Fibroblast of gingiva (primary cell): ENCODE measurements at places on chromosomes 2 and 18.
A peak's percentile ranks its signal among the peaks of the same experiment; 100 is the strongest.

DNA sequence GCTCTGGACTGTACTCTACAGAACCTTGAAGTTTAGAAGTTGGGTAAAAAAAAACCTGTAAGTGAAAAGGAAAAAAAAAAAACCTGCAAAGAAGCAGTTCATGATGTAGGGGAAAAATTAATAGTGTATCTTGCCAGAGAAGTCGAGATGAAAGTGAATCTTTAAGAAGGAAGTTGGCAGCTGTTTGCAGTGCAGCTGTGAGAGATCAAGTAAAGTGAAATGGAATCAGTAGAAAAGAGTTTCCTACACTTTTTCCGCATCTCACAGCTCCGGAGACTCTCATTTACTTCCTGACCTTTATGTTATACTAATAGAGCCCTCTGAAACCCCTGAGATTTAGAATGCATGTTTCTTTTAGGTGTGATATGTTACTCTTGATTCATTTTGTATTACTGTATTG, 19.2 kb downstream of the RNMT start:
- DNase-seq: no peak

DNA sequence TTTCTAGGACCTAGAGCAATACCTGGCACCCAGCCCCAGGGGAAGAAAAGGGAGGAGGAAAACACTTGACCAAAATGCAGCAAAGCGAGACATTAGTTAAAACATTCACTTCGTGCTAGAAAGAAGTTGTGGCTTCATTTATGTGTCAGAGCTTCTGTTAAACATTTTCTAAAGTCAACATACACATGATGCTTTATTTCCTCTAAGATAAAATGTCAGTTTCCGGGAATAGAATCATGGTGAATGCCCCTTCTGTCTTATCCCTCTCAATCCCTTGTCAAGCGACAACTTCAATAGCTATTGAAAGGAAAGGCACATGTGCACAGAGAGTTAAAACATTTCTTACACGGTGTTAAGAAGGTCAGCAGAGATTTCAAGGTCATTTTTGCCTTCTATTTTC, 404.6 kb upstream of the CWC22 start:
- DNase-seq: no peak

DNA sequence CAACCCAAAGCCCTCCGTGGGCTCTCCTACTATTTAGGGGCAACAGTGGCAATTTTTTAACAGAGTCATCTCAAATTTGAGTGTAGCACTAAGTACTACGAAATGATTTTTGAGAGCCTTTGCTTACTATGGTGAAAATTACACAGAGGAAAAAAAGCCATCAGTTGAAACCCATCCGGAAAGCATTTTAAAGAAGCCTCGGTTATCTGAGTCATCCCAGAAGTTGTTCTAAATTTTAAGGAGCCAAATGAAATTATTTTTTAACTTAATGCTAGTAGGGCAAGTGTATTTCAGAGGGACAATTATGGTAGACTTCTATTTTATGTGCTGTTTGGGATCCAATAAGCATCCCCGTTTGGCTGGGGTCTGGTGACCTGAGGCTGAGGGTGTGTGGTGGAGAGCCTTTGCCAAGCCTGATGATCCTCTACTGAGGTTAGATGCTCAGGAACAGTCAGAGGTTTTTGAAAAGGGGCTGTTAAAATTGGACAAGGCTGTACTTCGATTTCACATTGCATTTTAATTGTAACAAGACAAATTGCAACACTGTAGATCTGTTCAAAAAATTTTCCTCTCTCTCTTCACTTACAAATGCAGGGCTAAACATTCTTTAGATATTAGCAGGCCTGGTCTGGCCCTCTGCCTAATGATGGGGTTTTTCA, 47.0 kb downstream of the RAPGEF4 start:
- DNase-seq: peak; percentile 72

DNA sequence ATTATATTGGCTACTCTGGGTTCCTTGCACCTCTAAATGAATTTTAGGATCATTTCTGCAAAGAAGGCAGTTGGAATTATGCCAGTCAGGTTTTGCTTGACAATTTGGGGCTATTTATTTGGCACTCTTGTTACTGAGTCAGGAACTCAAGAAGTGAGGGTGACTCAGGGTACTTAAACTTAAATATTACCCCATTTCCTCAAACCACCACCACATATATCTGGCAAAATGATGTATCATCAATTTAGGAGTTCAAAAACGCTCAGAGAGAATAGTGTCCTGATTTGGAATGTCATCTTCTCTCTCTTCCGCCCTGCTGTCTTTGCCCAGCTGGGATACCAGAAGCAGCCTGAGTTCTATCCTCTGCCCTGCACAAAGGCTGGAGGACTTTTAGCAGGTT, 2.4 kb upstream of the THNSL2 start:
- DNase-seq: no peak

- DNase-seq: no peak
These were observed 189.2 kb downstream of the FAM210A start for GRCh38 chr18:13537022-13537780.

DNA sequence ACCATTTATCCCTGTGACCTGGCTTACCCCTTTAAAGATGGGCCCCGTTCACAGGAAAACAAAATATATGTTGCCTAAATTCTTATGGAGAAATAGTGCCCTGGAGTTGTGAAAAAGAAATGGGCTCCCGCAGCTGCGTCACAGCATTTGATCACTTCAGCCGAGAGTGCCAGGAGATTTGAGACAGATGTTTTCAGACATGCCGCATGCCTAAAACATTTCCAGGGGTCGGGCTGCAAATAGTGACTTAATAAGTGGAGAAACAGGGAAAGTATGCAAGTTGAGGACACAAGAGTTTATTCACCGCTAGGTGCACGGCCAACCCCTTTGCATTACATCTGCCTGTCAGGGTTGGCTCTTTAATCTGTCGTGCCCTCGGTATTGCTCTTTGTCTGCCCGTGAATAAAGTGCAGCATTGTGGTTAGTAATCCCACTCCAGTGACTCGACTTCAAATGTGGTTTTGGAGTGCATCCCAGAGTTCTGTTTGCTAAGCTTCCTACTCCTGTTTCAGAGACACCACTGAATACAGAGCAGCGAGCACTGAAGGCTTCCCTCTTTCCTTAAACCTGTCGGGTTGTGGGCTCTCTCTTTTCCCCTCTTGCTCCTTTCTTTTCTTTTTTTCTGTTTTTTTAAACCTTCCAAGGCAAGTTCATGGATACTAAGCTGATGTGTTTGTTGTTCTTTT, 187.5 kb downstream of the LTBP1 start:
- peak; percentile 99 for DNase-seq

DNA sequence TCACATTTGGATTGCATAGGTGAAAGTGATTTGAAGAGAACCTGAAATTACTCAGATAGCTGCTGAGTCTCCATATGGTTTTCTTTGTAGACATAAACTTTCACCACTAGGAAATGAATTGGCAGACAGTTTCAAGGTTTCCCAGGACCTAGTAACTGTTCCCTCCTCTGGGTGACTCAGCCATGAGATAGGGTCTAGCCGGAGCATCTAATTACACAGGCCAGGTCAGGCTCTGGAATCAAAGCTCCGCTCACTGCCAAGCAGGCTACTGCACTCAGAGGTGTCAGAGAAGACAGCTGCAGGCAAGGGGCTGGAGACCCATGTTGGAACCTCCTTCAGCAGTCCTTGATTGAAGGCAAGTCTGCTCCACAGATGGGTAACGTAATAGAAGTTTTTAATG, 429.2 kb downstream of the TNS1 start:
- no peak for DNase-seq

DNA sequence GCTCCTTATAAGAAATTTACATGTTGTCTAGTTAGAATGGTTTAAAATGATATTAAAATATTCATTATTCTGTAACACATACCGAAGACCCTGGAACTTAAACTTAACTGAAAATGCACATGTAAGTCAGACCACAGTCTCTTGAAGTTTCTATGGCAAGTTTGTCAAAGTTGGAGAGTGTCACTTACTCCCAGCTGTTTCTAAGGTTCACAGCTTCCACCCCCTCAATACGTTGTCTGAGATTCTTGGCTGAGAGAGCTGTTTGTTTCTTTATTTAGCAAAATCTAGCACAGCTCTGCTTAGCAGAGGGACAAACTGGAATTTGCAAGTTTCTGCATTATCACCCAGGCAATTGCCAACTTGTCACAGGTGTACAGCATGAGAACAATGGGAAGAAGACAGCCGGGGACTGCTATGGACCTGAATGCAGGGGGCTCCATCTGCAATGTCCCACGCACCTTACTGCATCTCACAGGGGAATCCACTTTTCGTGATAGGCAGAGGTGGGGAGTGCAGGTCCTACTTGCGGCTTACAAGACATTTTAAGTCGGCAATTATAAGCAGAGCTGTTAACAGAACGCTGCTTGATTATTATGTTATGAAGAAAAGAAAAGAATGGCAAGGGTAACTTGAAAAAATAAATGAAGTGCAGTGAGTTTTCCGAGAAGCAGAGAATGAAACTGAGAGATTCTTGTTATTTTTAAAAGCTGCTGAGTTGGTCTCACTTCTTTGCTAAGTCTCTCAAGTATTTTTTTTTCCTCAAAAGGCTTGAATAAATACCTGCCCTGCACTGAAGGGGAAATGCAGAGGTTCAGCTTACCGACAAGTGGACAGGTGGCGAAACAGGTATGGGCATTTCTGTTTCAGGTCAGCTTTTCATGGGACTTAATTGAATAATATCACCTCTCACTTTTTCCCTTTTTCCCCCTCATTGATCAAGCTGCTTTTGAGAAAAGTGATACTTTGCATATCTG, 1072.1 kb upstream of the FANCL start:
- no peak for DNase-seq

GRCh38 chr2:119809339-119810048, 49.8 kb downstream of the PTPN4 start:
- DNase-seq: peak; percentile 76

- no peak for DNase-seq
These were observed 160.0 kb downstream of the PTGR3 start for GRCh38 chr18:75048776-75049454.

DNA sequence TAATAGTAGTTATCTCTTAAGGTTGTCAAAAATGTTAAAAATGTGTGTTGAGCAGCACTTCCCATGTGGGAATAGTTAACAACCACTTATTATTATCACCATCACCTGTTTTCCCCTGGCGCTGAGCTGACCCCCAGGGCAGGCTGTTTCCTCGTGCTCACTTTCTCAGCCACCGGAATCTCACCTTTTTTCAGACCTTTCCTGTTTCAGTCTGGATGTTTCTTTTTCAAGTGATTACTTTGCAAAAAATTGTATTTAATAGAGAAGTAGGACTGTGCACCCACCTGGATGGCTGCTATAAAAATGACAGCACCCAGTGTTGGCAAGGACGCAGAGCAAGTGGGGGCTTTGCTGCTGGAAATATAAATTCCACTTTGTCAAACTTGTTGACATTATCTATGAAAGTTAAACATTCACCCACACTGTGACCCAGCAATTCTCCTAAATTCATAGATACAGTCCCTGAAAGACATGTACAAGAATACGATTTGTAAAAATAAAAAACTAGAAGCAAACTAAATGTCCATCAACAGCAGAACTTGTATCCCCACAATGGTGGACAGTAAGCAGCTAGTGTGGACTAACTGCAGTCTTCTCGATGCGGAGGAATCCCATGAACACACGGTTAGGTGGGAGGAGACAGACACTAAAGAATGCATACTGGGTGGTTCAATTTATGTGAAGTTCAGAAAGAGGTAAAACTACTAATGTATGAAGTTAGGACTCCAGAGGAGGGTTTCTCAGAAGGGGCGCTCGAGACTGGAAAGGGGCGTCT, 66.5 kb downstream of the SOWAHC start:
- no peak for DNase-seq

- peak; percentile 28 for DNase-seq
These were observed 1.2 kb downstream of the BMPR2 start for GRCh38 chr2:202377207-202377761.

GRCh38 chr18:56330366-56331110, 307.9 kb downstream of the TXNL1 start:
- no peak for DNase-seq
